RWPE2 (cell line): ENCODE measurements at places on chromosomes 7 and 10.

DNA sequence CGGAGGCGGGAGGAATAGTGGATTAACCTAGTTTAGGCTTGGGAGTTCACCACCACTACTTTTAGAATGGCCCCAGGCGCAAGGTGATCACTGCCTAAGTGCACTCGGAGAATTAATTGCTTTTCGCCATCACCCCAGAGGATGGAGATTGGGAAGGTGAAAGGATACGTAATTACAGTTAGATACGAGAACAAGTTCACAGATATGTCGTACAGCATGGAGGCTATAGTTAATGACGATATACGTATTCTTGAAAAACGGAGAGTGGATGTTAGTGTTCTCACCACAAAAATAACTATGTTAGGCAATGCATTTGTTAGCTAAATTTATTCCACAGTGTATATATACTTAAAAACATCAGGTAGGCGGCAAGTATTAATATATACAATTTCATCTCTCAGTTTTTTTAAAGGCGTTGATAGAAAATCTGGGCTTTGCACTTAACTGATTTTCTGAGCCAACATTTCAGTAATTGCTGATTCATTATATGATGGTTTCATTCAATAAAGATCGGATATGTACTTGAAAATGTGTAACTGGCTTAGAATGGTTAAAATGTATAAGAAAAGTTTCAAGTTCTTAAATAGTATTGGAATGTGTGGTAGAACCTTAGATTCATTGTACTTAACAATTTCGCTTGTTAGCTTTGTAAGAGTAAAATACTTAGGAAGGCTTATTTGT lies 683 bp downstream of the CDC123 start:
- no peak for DNase-seq

DNA sequence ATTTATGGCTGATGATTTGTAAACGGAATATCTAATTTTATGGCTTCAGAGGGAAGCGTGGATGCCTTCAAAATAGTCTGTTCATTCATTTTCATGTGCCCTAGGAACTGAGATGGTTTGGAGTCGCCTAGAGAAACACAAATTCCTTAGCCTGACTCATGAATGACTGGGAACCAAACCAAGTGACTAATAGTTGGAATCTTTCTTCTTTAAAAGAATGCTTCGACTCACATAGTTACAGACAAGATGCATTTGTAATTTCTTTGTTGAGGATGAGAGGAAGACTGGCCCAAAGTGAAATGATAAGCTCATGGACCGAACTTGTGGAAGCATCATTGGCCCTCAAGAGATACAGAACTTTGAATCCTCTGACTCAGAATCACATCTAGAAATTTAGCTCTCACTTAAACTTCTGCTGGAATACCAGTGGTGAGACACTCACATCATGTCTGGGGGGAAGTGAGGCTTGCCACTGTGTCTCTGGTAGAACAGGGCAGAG lies 1107.2 kb downstream of the NRG3 start:
- no peak for DNase-seq

GRCh38 chr10:59805014-59805413 lies 51.8 kb upstream of the MRLN start:
- no peak for DNase-seq

DNA sequence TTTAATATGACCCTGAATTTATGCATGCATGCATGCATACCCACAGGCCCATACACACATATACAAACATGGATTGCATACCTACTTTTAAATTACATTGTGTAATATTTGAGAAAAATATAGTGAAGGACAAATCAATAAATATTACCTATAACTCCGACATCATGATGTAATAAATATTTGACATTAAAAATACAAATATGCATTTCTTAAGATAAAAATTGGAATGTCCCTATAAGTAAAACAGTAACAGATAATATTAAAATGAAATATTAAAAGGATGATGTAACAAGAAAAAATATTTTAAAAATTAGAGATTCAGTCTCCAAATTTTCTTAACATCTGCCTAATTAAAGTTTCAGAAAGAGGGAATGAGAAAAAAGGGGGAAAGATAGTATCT lies 433.0 kb downstream of the MDFIC start:
- DNase-seq, result no peak

DNA sequence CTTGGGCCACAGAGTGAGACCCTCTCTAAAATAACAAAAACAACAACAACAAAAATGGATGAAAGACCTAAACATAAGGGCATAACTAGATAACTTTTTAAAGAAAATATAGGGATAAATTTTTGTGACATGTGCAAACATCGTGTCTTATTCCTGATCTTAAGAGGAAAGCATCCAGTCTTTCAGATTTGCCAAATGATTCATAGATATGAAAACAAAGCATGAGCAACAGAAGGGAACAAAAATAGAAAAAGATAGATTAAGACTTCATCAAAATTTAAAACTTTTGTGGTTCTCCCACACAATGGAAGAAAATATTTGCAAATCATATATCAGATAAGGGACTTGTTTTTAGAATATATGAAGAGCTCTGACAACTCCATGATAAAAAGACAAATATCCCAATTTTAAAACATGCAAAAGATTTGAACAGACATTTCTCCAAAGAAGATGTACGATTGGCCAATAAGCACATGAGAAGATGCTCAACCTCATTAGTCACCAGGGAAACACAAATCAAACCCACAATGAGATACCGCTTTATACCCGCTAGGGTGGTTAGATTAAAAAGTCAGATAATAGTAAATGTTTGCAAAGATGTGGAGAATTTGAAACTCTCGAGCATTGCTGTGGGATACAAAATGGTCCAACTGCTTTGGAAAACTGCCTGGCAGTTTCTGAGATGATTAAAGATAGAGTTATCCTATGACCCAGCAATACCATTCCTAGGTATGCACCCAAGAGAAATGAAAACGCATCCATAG lies 20.3 kb downstream of the PPIF start:
- DNase-seq, result no peak

DNA sequence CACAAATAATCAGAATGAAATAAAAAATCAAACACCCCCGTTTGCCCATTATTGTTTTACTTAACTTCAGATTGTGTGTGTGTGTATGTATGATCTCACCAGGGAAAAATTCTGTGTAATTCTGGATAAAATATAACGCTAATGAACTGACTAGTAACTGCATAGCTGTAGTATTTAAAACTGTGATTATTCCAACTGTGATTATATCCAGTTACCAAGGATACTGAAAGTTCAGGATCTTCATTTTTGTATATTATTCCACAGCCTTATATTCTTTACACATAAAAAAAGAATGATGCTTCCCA lies 2.9 kb downstream of the TWIST1 start:
- DNase-seq, result no peak

GRCh38 chr10:132858121-132859081 lies 72.5 kb upstream of the NKX6-2 start:
- peak; percentile 61 for DNase-seq

DNA sequence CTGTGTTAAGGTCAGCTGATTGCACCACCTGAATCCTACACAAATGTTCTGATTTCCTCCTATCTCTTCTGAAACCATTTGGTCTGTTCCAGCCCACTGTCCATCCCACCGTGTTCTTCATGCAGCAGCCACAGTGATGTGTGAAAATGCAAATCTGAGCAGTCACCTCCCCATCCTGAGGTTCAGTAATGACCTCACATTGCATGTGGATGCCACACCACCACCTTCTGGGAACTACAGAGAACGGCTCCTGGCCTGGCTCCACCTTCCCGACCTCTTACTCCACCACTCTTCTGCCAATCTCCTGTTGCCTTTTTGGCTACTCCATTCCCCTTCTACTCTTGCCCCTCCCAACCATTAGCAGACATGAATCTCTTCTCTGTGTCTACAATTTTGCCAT lies 244.4 kb downstream of the TNS3 start:
- no peak for DNase-seq

DNA sequence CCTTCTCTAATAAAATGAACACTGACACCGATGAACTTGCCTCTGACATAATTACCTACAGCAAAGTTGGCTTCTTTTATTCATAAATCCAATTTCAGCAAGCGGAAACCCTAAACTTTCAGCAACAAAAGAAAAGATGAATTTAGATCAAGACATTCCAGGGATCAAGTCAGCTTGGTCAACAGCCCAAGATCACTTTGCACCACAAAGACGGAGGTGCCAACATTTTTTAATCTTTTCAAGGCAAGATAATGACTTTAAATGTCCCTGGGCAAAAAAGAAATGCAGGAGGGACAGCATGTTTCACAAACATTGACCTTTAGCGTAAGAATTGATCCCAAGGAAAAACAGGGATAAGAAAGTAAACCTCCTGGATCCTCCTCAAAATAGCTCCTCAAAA lies 636.9 kb downstream of the PARD3 start:
- DNase-seq, result no peak

DNA sequence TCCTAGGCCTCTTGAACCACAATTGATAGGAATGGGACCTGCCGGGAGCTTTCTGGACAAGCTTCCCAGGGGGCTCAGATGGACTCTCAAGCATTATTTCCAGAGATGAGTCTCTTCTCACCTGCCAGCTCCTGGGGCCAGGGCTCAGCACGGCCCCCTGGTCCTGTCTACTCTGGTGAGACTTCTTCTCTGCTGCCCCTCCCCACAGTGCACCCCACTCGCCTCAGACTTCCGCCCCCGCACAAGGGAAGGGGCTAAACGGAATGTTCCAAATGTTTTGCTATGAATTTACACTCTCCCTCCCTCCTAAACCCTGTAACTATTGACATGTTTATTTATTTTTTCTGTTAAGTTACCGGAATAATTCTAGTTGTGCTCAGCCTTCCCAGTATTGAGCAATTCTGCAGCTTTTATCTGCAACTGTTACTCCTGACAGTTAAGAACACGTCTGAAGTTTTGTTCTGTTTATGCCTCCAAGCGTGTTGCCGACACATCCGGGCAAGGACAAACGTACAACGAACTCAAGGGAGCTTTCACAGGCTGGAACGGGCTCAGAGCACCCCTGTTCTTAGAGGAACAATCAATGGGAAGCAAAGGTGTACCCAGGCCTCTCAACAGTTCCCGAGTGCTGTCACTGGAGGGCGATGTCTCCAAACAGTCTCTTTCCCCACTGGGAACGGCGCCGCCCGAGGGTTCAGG lies 55.2 kb downstream of the FHIP2A start:
- DNase-seq, result peak; percentile 77

DNA sequence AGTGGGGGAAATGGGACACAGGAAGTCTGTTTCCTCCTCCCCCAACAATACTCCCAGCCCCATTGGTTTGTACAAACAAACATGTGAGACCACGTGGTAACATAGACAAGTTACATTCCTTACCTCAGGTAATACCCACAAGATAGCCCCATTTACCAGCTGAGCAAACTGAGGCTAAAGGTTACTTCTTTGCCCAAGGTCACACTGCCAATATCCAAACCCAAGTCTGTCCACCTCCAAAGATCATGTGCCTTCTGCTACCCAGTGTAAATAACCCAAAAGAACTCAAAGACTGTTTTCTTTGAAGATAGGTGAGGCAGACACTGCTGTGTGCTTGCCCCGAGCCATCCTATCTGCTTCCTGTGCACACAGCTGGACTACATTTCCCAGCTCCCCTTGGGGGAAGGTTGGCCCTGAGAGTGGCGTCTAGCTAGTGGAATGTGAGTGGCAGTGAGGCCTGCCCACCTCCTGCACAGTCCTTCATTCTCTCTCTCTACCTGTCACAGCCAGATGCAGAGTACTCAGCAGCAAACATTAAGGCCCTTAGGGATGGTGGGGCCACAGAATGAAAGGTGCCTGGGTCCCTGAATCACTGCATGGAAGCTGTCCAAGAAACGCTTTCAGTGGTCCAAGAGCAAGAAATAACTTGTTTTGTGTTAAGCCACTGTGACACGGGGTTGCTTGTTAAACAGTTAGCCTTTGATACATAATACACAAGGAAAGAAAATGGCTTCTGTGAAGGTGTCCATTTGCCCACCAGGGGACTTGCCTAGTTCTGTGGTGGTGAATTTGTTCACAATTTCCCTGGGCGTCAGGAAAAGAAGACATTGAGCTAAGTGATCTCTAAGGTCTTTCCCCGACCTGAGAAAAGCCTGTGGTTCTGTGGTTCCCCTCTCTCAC lies 257.7 kb upstream of the NFE2L3 start:
- no peak for DNase-seq

- no peak for DNase-seq
These were observed 125.2 kb downstream of the SLIT1 start for GRCh38 chr10:97060441-97061084.

DNA sequence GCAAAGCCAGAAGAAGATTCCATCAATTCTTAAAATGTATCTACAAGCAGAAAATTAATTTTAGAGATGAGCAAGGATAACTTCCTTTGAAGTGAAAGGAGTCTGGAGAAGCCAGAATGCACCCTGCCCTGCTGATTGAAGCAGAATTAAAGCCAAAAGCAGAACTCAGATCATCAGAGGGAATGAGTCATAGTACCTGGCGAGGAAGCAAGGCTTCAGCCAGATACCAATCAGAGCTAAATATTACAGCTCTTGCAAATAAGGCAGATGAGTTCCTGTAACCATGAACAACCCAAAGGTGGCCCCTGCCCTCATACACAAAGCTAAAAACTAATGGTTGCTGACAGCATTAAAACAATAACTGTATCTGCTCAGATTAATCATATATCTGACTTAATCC lies 10.4 kb downstream of the HTR7 start:
- DNase-seq, result no peak

DNA sequence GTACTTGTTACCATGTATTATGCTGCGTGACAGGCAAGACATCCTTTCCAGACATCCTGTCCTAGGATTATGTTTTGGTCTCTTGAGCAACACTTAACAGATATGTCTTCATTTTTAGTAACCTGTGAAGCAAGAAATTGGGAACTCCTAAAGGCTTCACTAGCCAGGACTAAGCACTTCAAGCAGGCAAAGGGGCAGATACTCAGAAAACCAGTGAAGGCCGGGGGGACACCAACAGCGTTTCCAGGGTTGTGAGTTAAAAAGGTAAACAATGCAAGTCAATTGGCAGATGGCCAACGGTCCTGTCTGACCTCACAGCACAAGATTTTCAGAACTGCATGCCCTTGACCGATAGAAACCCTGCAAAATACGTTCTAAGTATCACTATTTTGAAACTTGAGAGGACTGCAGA lies 77.6 kb upstream of the SFMBT2 start:
- DNase-seq, result no peak
